ENCODE measurements at places on chromosomes 6 and 20.

GRCh38 chr6:120278689-120279396 lies 929.3 kb upstream of the MAN1A1 start:
- no peak for DNase-seq

DNA sequence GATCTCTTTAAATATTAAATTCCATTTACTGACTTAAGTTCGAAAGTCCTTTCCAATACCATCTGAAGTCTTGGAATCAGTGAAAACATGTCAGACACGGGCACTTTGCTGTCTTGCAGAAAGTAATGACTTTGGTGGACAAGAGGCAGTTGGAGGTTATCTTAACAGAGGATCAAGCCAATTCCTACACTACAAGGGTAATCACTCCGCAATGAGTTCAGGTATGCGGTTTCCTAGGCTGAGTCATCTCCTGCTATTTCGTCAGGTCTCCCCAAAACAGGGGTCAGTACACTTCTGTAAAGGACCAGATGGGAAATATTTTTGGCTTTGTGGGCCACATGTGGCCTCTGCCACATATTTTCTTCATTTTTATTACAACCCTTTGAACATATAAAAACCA lies 656.6 kb downstream of the KIF16B start:
- DNase-seq = no peak

- no peak for DNase-seq
Observed at GRCh38 chr6:103504501-103505154, 1355.1 kb downstream of the HACE1 start.

DNA sequence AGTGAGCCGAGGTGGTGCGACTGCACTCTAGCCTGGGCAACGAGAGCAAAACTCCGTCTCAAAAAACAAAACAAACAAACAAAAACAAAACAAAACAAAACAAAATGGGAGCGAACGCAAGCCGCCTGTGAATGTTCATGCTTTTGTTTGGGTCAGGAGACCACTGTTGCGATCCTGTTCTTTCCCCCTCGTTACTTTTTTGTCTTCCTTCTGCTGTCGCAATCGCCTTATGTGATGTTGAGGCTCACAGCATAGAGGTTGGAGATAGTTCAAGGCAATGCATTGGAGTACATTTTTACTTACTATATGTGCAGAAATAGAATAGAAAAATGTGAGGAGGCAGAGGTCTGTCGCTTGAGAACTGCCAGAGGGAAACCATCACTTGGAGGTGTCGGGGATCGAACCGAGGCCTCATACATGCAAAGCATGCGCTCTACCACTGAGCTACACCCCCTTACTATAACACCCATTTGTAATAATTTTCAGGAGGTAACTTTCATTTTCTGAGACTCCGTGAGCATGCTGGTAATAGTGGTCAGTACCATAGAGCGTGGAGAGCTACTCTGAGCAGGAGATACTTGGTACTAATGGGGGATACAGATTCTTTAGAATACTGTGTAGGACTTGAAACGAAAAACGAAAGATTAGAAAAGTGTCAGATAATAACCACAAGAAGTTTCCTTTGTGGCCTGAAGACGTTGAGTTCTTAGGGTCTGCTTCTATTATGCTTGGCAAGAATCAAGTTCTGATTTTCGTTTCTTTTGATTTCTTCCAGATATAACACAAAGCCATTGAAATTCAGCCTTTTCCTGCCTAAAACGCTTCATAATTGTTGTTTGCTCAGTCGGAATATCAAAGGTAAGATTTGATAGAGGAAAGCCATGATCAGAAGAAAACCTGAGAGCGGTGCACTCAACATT lies 121.1 kb downstream of the TRIM27 start:
- DNase-seq = peak; percentile 86

GRCh38 chr6:33243476-33243875 lies 28.2 kb downstream of the VPS52 start:
- DNase-seq = no peak

DNA sequence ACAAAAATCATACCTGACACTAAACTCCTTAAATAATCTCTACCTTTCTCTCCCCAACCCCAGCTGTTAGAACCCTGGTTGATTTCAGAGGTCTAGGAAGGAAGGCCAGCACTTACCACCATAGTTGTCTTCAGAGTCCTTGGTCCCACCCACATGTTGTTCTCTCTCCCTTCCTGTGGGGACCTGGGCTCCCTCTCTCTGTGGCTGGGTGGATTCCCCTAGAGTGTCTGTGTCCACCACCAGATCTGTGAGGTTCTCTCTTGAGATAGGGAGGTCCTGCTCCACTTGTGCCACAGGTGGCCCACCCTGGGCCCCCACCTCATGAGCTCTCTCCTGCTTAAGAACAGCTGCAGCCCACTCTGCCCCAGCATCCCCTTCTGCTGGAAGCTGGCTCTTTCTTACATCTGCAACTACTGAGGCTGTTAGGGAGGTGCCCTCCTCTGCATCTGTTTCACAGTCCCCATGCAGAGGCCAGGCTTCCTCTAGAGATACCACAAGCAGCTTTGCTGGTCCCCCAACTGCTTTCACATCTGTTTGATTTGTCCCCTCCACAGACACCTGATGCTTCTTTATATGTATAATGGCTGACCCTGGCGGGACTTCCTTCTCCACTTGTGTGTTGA lies 5.2 kb downstream of the MDC1 start:
- no peak for DNase-seq

- DNase-seq = no peak
Observed at GRCh38 chr6:42228305-42228704, 10.6 kb upstream of the MRPS10 start.

DNA sequence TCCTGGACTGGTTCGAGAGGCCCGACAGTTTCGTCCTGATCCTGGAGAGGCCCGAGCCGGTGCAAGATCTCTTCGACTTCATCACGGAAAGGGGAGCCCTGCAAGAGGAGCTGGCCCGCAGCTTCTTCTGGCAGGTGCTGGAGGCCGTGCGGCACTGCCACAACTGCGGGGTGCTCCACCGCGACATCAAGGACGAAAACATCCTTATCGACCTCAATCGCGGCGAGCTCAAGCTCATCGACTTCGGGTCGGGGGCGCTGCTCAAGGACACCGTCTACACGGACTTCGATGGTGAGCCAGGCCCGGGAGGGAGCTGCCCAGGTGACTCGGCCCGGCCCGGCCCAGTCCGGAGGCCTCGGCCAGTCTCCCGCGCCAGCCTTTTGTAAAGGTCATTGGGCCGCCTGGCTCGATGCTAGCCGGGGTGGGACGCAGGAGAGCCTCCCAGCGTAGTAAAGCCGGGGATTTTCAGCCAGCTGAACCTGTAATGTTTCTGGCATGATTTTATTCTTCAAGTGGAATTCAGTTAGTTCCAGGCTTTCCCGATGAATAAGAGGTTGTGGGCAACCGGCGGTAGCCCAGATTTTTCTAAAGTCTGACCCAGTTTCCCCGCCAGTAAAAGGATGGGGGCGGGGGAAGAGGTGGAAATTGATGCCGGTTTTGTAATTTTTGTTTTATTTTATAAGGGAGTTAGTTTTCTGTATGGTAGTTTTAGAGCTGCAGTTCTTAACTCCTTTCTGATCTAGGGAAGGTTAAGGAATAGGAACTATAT lies 1.4 kb downstream of the PIM1 start:
- DNase-seq = peak; percentile 68

GRCh38 chr6:16635810-16636602 lies 125.3 kb downstream of the ATXN1 start:
- DNase-seq = peak; percentile 81

DNA sequence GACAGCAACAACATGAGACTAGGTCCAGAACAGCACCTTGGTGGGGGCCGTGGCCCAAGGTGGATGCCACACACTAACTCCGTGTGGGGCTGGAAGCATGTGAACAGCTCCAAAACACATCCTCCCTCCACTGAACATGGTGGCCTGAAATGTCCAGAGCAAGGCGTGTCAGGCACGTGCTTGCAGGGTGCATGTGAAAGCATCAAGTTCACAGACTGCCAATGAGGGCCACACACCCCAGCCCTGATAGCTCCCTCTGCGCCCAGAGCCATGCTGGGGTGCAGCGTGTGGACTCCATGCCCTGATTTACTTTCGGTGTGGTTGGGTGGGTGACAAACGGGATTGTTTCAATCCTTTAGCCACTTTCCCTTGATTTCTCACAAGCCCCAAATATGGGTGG lies 20.1 kb upstream of the RPP40 start:
- no peak for DNase-seq

DNA sequence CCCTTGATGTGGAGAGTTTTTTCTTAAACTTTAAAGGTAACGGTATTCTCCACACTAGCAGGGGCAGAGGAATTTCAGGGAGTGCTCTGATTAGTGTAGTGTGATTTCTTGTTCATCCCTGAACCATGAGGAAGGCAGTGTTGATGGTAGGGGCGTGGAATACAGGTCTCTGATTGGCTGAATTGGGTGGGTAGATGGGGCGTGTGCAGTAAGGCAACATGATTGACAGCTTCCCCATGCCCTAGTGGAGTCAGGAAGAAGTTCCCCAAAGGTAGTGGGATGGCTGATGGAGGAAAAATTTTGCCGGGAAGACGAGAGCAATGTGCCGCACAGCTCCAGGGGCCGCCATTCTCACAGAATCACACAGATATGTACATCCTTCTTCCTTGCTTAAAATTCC lies 97.4 kb upstream of the SALL4 start:
- DNase-seq = no peak

DNA sequence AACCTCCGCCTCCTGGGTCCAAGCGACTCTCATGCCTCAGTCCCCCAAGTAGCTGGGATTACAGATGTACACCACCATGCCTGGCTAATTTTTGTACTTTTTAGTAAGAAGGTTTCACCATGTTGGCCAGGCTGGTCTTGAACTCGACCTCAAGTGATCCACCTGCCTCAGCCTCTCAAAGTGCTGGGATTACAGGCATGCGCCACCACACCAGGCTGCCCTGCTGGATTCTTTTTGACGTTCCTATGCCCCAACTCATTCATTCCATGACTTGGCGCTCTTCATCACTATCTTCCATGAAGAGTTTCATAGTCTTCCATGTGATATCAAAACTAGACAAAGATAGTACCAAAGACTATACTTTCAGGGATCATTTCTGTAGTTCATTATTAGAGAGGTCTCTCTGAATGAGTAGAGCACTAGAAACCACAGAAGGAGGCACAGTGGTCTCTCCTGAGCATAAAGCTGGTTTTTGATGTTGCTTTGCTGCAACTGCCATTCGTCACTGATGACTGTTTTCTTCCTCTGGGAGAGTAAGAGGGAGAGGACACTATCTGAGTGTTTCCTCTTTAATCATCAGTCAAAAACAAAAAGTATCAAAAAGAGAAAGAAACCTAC lies 23.5 kb downstream of the DNAAF9 start:
- no peak for DNase-seq

GRCh38 chr20:7346562-7346961 lies 579.1 kb downstream of the BMP2 start:
- no peak for DNase-seq

DNA sequence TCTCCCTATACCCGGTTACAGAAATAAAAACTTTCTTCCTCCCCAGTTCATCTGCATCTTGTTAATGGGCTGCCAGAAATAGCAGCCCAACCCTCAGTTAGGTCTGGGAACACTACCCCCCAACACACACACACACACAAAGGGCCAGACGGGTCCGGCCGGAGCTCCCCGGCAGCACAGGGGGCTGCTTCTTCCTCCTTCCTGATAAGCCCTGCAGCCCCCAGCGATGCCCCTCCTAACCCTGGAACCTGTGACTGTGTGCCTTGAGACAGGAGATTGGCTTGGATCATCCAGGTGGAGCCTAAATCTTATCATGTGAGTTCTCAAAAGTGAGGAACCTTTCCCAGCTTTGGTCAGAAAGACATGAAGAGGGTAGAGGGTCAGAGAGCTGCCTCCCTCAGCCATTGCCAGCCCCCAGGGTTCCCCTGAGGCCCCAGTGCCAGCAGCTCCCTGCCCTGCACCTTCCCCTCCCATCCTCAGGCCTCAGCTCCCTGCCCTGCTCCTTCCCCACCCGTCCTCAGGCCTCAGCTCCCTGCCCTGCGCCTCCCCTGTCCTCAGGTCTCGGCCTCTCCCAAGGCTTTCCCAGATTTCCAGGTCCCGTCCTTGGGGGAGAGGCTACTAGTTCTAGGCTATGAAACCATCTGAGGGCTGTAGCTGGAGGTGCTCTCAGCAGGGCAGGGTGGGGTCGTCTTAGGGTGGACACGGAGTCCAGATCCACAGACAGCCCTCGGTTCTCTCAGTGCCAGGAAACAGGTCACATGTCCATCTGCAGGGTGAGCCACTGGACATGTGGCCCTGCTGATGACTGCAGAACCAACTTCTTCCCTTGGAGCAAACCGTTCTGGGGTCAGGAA lies 34.5 kb upstream of the CST7 start:
- DNase-seq = no peak

DNA sequence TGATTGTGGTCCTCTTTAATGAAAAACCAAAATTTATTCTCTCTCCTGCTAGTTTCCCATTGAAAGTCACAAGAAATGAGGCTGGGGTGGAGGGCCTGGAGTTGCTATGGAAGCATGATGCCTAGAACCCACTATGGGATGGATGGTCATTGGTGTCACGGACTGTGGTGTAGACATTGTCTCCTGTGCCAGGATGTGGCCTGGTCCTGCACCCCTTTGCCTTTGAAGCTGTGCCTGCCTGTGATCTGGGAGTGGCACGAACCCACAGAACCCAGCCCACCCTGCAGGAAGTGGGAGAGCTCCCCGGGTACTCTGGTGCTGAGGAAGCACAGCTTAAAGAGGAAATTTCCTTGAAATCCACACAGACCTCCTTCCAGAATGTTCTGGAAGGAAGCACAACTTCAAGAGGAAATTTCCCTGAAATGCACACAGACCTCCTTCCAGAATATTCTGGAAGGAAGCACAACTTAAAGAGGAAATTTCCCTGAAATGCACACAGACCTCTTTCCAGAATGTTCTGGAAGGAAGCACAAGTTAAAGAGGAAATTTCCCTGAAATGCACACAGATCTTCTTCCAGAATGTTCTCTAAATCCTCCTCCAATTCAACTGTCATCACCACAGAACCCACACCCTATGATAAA lies 105.6 kb downstream of the CDH26 start:
- no peak for DNase-seq

DNA sequence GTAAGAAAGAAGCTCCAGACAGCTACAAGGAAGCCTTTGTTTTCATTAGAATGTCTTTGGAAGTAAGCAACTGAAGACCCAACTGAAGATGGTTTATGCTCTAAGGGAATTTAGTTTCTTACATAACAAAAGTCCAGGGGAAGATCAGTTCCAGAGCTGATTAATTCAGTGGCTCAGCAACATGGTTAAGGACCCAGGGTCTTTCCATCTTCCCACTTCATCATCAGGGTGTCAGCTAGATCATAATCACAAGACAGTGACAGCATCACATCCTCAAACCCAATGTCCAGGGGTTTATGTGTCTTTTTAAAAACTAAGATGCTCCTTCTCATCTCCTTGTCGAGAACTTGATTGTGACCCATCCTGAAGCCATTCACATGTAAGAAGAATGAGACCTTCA lies 119.7 kb upstream of the PRDM1 start:
- no peak for DNase-seq

DNA sequence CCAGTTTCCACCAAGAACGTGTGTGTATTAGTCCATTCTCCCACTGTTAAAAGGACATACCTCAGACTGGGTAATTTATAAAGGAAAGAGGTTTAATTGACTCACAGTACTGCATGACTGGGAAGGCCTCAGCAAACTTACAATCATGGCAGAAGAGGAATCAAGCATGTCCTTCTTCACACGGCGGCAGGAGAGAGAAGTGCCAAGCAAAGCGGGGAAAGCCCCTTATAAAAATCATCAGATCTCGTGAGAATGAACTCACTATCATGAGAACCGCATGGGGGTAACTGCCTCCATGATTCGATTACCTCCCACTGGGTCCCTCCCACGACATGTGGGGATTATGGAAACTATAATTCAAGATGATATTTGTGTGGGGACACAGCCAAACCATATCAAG lies 13.1 kb downstream of the C20orf203 start:
- DNase-seq = no peak

- DNase-seq = no peak
Observed at GRCh38 chr20:57922706-57923105, 212.9 kb upstream of the PMEPA1 start.

- no peak for DNase-seq
Observed at GRCh38 chr6:139600343-139600742, 225.9 kb upstream of the CITED2 start.
